Colonic mucosa (tissue), 4 donors: ENCODE measurements at places on chromosomes 6 and 20.

DNA sequence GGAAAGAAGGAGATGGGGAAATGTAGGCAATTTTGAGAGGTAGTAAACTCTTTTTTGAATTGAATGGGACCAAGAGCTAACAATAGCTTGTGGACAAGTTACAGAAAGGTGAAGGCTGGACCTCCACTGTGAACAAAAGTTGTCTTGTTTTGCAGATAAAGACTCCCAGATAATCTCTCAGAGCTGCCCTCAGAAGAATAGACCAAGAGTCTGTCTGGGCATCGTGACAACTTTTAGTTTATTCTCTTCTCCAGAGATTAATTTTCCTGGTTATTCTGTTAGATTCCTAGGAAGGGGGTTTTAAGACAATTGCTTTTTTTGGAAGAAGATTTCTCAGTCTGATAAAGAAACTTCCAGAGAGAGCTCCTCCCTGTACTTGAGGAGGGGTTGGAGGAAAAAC is 161.9 kb downstream of the COL19A1 start:
- DNase-seq: no peak

- DNase-seq: no peak
These were observed 30.4 kb upstream of the HIVEP2 start for GRCh38 chr6:142975365-142975764.

DNA sequence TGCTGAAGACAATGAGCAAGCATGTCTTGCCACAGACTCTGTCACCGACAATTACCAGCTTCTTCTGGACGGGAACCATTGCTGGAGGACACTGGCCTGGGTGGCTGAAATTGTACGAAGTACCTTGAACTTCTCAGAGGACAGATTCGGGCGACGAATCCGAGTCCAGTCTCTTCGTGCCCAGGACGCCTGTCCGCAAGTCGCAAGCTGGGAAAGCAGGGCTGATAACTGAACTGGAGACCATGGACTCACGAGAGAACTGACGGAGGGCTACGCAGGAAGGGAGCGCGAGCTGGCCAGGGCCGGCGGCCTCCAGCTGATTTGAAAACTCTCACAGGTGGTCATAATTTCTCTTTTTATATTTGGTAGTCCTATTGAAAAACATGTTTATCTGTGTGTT is 1229.5 kb upstream of the MAP3K7 start:
- no peak for DNase-seq

DNA sequence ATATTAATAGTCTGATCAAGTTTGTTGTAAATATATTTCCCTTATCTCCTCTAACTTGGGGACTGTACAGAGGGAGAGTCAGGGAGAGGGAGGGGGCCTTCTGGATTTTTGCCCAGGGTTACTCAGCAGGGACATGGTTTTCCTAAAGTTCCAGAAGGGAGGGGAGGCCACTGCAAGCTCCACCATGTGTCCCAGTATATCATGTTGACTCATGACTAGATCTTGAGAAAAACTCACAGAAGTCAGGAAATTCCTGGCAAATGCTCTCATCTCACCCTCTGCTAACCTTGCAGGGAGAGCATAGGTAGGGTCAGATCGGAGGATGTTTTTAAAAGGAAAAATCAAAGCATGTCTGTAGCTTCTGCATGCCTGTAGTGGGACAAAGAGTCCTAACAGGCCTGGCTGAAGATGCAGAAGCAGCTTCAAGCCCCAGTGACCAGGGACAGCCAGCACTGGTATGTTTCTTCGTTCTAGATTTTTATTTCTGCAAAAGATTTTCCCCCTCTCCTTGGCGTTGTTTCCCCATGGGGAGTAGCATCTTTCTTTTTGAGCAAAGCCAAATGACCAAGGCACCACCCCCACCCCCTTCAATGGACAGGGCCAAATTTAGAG is 272.9 kb upstream of the SUPT3H start:
- DNase-seq: no peak

DNA sequence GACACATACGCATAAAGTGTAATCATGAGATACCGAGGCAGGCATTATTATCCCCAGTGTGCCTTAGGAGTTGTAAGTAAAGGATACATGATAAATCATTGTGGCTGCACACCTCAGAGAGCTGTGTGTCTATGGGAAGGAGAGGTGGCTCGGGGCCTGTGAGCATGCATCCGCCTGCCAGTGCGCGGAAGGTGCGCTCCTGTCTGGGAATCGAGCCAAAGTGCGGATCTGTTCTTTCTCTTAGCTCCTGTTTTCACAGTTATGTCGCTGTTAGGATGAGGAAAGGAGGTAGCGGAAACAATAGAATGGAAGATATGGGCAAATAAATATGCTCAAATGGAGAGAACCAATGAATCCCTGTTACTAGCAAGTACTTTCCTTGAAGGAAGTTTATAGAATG is 98.0 kb downstream of the ANKRD6 start:
- no peak for DNase-seq

DNA sequence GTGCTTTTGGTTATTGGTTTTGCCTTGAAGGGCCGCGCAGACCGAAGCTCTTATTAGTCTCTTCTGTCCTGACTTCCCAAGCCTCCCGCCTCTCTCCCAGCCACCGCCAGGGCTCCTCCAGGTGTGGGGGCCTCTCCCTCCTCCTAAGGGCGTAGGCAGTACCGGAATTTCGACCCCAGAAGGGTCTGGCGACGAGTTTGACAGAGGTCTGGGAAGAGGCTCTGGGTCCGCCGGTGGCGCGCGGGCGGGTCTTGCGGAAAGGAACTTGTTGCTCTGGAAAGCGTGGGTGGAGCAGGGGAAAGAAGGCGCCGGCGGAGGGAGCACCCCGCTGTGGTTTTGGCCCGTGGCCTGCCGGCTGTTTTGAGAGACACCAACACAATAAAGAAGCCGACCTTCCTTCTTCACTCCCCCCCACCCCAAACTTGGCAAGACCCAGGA is 1.8 kb downstream of the PCSK2 start:
- no peak for DNase-seq
